ENCODE measurements at places on chromosomes 11 and 22. TPM values are rescaled to one million over a fixed set of nuclear protein-coding genes. Genes with fewer than 3 reads are reported as not detected.
A peak's percentile ranks its signal among the peaks of the same experiment; 100 is the strongest.

GRCh38 chr22:41417622-41418390 is 28.8 kb downstream of the TOB2 start:
- DNase-seq, result no peak

DNA sequence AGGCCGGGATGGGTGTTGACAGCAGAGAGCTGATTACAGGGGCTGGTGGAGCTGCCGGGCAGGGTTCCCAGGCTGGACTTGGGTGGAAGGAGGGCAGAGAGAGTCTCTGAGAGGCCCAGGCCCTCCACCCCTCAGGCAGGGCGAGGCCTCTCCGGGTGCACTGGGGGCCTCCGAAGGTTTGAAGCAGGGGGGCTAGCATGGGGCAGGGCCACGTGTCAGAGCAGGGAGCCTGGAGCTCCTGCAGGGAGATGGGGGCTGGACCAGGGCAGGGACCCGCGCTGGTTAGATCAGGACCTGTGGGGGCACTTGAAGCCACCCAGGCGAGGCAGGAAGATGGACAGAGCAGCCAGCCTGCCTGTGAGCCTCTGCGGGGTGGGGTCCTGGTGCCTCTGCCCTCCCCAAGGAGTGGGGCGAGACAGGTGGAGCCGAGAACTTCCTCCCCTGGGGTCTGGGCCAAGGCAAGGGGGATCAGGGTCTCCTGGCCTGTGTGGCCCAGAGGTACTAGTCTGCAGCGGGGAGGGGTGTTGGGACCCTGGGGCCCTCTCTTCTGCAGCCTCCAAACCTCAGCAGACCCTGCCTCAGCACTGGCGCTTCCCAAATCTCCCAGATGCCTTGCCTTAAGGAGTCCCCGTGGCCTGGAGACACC is 911 bp downstream of the PANX2 start:
- DNase-seq, result no peak

DNA sequence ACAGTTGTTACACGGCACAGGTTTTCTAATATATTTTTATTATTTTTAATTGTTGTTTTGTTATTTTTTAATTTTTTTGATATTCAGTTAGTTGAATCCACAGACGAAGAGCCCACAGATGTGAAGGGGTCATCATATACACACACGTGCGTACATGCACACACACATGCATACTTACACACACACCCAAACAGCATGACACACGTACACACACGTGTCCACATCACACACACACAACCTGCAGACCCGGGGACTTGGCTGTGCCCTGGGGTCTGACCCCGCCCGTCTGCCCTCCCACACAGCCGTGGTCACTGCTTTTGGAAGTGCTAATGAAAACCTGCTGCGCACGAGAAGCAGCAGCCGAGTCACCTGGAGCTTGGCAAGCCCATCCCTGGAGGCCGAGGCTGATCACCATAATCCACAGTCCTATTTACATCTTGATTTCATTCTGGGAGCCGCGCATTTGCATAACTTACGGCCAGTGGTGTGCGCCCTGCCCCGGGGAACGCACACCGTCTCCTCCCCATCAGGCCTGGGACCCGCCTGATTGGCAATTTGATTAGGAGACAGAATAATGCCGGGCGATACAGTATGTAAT is 110.3 kb downstream of the BRD1 start:
- DNase-seq, result no peak

- no peak for DNase-seq
Measured at GRCh38 chr11:84819128-84819527, 808.0 kb downstream of the DLG2 start.

DNA sequence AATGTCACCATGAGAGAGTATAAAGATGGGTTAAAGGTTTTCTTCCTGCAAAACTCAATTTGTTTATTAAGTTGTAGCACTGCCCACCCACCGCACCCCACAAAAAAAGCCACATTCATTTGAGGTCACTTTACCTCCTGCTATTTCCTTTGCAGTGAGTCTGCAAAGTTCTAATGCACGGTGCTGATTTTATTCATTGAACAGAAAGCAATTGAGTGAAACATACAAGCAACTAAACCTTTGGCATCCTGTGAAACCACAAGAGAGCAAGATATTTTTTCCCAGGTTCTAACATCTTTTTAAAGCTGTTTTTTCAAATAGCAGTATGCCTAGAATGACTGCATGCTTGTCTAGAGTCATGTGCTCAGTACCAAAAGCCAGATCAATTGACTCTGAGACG is 39.0 kb downstream of the RRAS2 start:
- DNase-seq, result peak; percentile 71

GRCh38 chr11:77068457-77069335 is 1.9 kb downstream of the CAPN5 start:
- DNase-seq, result no peak

- DNase-seq, result no peak
Measured at GRCh38 chr11:93478841-93479240, 64.3 kb downstream of the SMCO4 start.

DNA sequence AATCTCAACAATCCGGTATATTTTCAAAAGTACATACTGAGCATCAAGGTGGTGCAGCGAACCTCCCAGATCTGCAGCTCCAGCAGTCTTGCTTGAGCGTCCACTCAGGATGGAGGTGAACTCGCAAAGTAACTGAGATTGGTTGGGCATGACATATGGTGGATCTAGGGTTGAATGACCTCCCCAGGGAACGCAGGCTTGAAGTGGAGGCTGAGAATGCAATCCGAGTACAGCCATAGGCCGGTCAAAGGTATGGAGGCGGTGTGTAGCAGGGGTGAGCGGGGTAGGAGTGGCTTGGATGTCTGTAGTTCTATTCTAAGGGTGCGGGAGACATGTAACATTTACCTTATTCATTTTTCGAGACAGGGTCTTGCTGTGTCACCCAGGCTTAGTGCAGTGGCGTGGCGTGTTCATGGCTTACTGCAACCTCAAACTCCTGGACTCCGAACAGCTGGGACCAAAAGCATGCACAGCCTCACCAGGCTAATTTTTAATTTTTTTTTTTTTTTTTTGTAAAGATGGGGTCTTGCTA is 631 bp upstream of the C22orf39 start:
- DNase-seq, result peak; percentile 40

DNA sequence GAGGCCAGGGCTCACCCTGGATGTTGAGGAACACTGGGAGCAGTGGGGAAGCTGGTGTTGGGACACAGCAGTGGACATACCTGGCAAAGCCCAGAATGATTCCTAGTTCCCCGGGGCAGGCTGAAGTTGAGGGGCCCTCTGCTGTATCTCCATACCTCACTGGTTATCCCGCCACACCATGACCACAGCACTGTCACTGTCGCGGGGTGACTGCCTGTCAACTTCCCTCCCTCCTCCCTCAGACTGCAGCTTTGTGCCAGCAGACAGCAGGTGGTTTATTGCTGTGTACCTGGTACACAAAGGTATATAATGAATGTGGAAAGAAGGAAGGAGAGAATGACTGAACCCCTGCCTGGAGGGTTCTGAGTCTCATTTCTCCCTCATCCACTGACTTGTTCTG is 318.7 kb downstream of the TMEM135 start:
- DNase-seq, result no peak

Gene TKFC
- 15.1 TPM for total RNA-seq

DNA sequence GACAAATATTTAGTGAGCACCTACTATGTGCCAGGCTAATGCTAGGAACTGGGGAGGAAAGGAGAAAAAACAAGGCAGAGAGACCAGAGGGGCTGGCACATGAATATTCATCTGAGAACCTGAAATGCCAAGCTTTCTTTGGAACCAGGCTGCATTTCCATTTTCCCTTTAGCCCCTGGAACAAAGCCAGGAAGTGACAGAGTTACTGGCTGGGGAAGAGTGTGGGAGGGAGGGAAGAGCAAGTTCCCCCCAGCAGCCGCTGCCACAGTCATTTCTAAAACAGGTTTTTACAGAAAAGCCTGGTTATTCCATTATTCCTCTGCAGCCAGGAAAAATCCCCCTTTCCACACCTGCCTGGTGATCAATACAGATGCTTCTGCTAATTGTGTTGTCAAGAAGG is 97.0 kb downstream of the SPON1 start:
- no peak for DNase-seq

- peak; percentile 82 for DNase-seq
Measured at GRCh38 chr11:32081129-32081641, 9.7 kb upstream of the RCN1 start.

Gene HBE1
- total RNA-seq, result 32.7 TPM

Gene CNTN5
- 3.8 TPM for total RNA-seq

Gene HDHD5
- total RNA-seq, result 26.5 TPM

Gene CHRDL2
- total RNA-seq, result not detected

DNA sequence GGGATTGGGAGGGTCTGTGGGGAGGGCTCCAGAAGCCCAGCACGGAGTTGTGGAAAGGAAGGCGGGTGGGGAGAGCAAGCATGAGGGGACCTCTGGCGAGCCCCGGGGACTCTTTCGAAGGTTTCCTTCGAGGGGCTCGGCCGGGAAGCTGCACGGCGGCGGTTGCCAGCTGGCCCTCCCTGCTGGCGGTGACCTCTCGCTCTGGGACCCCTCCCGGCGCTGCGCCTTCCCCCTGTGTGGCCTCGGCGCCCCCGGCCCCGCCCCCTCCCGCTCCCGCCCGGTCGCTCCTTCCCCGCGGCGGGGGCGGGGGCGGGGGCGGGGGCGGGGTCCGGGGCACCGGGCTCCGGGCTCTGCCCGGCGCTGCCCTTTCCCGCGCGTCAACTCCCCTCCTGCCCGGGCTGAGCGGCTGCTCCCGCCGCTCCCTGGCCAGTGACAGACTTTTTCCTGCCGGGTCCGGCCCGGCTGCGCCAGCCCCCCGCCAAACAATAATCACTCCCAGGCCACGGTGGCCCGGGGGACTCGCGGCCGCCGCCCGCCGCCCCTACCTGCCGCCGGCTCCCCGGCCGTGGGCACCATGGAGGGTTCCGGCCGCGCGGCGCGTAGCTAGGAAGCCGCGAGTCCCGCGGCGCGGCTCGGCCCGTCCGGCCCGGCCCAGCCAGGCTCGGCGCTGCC is 941 bp downstream of the CLCF1 start:
- DNase-seq, result no peak

Gene SLC22A9
- total RNA-seq, result not detected

Gene C11orf87
- total RNA-seq, result not detected

GRCh38 chr22:40263191-40263590 is 83.1 kb upstream of the ADSL start:
- no peak for DNase-seq

Gene LMO1
- total RNA-seq, result not detected

GRCh38 chr11:19430346-19430745 is 189.6 kb upstream of the E2F8 start:
- DNase-seq, result no peak

DNA sequence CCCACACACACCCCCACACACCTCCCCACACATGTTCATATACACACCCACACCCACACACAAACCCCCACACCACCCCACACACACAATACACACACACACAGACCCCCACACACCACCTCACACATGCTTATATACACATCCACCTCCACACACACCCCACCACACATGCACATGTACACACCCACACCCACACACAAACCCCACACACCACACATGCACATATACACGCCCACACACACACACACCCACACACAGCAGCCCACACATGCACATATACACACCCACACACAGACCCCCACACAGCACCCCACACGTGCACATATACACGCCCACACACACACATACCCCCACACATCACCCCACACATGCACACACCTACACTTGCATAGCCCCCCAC is 29.1 kb downstream of the KCNC1 start:
- no peak for DNase-seq

Gene MUC2
- not detected for total RNA-seq

GRCh38 chr11:118914178-118914918 is 11.4 kb downstream of the BCL9L start:
- DNase-seq, result peak; percentile 48

Gene KDM4E
- not detected for total RNA-seq

- DNase-seq, result peak; percentile 34
Measured at GRCh38 chr11:35412285-35412684, 7.1 kb downstream of the SLC1A2 start.

Gene OR5AK2
- total RNA-seq, result not detected

Gene OR10D3
- not detected for total RNA-seq

- no peak for DNase-seq
Measured at GRCh38 chr11:16114978-16115871, 241.1 kb downstream of the SOX6 start.

- DNase-seq, result peak; percentile 22
Measured at GRCh38 chr22:17785185-17786184, 11.2 kb upstream of the BID start.

Gene TREH
- total RNA-seq, result not detected

- no peak for DNase-seq
Measured at GRCh38 chr11:10492084-10492483, 37.0 kb downstream of the AMPD3 start.

DNA sequence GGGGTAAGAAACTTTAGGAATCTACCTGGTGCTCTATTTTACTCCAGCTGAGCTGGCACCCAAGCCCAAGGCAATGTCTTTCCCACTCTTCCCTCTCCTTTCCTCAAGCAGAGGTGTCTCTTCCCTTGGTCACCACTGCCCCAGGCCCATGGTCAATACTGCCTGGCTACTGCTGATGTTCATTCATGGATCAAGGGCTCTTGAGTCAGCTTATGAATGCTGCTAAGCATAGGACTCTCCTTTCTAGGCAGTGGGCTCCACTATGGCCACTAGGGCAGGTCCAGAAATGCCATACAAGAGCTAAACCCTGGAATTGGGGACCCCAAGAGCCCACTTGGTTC is 2.7 kb upstream of the HEPN1 start:
- no peak for DNase-seq

Gene PGA5
- not detected for total RNA-seq

Gene SHANK2
- total RNA-seq, result not detected

DNA sequence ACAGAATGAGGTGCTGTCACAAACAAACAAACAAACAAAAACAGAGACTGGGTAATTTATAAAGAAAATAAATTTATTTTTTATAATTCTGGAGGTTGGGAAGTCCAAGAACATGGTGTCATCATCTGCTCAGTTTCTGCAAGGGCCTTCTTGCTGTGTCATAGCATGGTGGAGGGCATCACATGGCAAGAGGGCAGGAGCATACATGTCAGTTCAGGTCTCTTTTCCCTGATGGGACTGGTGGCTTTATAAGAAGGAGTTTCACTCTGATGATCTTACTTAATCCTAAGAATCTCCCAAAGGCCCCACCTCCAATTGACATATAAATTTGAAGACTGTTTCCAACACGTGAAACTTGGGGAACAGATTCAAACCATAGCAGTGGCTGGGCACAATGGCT is 135.7 kb downstream of the NECTIN1 start:
- DNase-seq, result no peak

- no peak for DNase-seq
Measured at GRCh38 chr11:72353861-72354260, 80.5 kb downstream of the CLPB start.
